Endothelial cell (in vitro differentiated cells): ENCODE measurements at places on chromosomes 5 and 9.

DNA sequence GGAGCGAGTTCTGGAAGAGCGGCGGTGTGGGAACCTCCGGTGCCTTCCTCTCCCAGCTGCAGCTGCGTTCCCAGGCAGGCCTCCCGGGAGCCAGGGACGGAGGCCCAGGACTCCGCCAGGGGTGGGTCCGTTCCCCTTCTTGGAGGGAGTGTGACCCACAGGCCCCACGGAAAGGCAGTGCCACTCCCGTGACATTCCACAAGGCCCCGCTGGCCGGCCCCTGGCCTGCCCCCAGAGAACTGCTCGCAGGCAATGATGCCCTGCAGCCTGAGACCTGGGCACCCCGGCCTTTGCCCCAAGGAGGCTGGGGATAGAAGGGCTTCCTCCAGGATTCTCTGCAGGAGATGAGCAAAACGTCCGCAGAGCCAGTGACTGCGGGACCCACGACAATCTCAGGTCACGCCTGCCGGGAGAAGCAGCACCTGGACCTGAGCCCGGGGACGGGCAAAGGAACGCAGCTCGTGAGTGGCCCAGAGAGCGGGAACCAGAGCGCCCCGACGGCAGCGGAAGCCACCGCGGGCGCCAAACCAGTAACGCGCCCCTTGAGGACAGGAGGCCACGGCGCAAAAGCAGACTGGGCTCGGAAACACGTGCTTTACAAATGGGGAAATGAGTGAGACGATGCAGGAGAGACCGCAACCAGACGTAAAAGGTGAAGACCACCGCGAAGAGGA is 9.3 kb downstream of the OBP2B start:
- DNase-seq = no peak

GRCh38 chr5:88836195-88836838 is 46.7 kb downstream of the MEF2C start:
- no peak for DNase-seq

GRCh38 chr5:608429-609370 is 3.4 kb upstream of the CEP72 start:
- DNase-seq = no peak

GRCh38 chr9:34059281-34059680 is 10.6 kb upstream of the UBAP2 start:
- DNase-seq = no peak

DNA sequence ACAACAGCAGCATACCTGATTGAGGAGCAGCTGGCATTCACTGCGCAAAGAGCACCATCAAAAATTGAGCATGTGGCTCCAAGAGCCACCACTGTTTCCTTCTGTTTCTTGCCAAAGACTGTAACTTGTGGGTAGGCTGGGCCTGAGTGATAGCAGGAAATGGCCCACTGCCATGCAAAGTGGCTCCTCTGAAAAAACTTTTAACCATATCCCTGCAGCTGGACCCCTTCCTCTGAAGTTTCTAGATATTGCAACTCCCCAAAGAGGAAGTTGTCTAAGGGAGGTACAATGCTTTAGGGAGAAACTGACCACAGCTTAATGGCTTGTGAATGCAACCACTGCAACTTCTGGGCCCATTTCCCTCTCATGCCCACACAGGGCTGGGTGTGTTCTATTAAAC is 355.4 kb upstream of the PDE4D start:
- DNase-seq = no peak

GRCh38 chr9:748861-749497 is 92.5 kb upstream of the DMRT1 start:
- DNase-seq = no peak

DNA sequence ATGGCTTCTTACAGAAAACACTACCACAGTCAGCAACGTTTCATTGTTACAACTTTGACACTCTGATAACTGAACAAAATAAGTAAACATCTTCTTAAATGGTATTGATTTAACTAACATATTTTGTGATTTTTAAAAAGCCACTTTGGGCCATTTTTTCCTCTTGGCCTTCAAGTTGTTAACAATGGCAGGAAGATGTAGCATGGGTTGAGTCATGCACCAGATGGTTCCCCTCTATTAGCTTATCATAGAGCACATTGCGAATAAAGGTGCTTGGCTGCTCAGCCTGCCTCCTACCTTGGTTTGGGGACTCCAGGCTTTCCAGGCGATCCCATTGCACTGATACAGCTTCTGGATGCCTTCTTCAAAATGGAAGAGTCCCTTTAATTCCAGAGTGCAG is 24.1 kb upstream of the CER1 start:
- no peak for DNase-seq

GRCh38 chr9:112180387-112180881 is 5.3 kb upstream of the SUSD1 start:
- DNase-seq = no peak

DNA sequence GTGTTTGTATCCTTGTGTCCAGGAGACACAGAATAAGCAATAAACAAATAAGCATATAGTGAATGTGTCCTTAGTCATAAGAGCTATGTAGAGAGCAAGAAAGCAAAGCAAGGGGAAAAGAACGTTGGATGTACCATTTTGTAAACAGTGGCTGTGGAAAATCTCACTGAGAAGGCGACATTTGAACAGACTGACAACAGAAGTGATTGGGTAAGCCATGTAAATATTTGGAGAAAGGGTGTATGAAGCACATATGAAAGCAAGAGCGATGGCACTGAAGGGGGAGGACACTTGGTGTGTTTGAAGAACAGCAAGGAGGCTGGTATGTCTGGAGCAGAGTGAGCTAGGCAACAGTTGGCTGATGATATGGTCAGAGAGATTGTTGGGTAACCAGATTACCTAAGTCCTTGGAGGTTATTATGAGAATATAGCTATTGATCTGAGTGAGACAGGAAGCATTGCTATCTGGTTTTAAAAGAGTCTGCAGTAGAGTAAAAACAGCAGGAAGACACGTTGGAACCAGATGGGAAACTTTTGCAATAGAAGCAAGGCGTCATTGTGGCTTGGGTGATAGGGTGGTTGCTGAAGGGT is 115.5 kb upstream of the IL7R start:
- no peak for DNase-seq

DNA sequence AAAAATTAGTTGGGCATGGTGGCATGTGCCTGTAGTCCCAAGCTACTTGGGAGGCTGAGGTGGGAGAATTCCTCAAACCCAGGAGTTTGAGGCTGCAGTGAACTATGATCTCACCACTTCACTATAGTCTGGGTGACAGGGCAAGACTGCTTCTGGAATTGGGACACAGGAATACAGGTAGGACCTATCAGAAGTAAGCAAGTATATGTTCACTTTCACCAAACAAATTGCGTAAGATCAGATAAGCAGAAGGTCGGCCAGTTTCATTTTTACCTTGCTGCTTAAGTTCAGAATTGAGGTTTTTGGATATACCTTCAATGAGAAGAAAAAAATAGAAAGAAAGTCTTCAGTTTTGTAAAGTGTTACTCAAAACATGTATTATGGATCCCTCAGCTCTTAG is 171.7 kb downstream of the MAT2B start:
- DNase-seq = no peak

- no peak for DNase-seq
These were observed 147.9 kb downstream of the C5orf15 start for GRCh38 chr5:133820507-133820906.

DNA sequence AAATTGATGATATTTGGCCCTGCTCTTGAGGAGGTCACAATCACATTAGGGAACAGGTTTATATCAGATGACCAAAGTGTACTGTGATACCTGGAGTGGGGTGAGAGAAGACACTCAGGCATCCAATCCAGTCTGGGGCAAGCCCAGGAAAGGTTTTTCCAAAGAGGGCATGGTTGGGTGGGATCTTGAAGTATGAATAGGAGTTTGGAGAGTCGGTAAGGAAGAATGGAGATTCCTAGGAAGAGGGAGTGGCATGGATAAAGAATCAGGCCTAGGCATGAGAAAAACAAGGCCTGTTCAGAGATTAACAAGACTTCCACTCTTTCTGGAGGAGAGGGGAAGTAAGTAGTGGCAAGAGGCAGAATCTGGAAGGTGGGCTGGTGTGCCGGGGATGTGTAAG is 91.1 kb downstream of the MVB12B start:
- no peak for DNase-seq

DNA sequence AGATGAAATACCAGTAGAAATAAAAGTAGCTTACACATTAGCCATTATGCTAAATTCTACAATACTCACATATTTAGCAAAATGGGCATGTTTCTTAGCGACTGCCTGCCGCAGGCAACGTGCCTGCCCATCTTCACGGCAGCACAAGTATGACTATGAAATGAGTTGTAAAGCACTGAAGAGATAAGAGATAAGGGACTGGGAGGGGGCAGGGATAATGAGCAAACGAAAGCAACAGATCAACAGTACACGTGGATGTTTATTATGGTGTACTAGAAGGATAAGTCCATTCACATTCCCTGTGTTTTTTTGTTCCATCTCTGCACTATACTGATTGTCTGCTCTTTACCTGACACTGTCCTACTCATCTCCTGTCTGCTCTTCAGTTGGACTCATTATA is 44.1 kb upstream of the KCNN2 start:
- DNase-seq = no peak

GRCh38 chr9:107707428-107707837 is 217.9 kb upstream of the KLF4 start:
- DNase-seq = no peak

GRCh38 chr9:92664394-92665152 is 5.4 kb downstream of the IPPK start:
- DNase-seq = no peak

GRCh38 chr9:74940600-74940999 is 12.1 kb downstream of the C9orf40 start:
- no peak for DNase-seq
